Foreskin keratinocyte (primary cell): ENCODE measurements at places on chromosomes 6 and 20. TPM values are rescaled to one million over a fixed set of nuclear protein-coding genes. Genes with fewer than 3 reads are reported as not detected.

Gene PFDN6
- 76.8 and 89.5 TPM in 2 replicates for total RNA-seq

Gene SLC24A3
- 0.20 and 0.25 TPM in 2 replicates for total RNA-seq

Gene MRPS26
- 67.7 and 81.4 TPM in 2 replicates for total RNA-seq

Gene TCF15
- total RNA-seq: not detected in 2 replicates

Gene FNDC1
- total RNA-seq: 0.03 and 0.04 TPM in 2 replicates
